ENCODE measurements at places on chromosomes 5 and 9.

GRCh38 chr5:147455822-147456450 lies 53.9 kb downstream of the DPYSL3 start:
- H3K4me3 ChIP-seq, result peak overlapping the region; percentile 87
- peak overlapping the region; percentile 92 for H3K27ac ChIP-seq
- DNase-seq, result no peak

DNA sequence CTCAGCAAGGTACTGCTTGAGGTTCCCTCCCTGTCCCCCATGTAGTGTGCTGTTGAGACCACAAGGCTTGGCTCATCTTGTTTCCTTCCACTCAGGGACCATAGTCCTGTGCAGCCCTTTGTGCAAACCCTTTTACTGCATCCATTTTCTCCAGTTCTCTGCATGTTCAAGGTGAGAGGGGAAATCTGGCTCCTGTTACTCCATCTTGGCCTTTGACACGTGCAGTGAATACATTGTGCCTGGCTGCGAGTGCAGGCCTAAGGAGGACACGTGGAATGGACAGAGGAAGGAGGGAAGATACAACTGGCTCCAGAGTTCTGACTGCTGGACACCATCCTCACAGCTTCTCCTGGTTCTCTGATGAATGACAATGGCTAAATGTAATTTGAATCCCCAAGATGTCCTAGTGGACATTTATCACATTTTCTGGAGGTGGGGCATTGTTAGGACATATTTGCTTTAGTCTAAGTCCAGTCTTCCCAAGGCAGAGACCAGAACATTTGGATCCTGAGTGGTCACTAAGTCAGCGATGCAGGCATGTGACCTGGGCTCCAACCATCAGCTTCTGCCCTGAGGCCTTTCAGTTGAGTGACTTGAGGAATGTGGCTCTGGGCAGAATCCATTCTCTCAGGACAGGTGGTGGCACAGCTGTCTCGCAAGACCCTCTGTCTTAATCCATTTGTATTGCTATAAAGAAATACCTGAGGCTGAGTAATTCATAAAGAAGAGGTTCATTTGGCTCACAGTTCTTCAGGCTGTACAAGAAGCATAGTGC lies 189.0 kb upstream of the DAP start:
- H3K27ac ChIP-seq, result no peak overlapping the region
- H3K4me3 ChIP-seq, result no peak overlapping the region
- no peaks in the 10 kb centered on the region for H3K4me1 ChIP-seq
- H3K36me3 ChIP-seq, result no peaks in the 10 kb centered on the region
- no peaks in the 10 kb centered on the region for H3K27me3 ChIP-seq

- no peaks in the 10 kb centered on the region for H3K36me3 ChIP-seq
- H3K4me1 ChIP-seq, result no peaks in the 10 kb centered on the region
- no peak for DNase-seq
- H3K27ac ChIP-seq, result no peak overlapping the region
- H3K27me3 ChIP-seq, result no peaks in the 10 kb centered on the region
- H3K4me3 ChIP-seq, result no peak overlapping the region
Measured at GRCh38 chr9:115980502-115980901, 173.1 kb upstream of the PAPPA start.

DNA sequence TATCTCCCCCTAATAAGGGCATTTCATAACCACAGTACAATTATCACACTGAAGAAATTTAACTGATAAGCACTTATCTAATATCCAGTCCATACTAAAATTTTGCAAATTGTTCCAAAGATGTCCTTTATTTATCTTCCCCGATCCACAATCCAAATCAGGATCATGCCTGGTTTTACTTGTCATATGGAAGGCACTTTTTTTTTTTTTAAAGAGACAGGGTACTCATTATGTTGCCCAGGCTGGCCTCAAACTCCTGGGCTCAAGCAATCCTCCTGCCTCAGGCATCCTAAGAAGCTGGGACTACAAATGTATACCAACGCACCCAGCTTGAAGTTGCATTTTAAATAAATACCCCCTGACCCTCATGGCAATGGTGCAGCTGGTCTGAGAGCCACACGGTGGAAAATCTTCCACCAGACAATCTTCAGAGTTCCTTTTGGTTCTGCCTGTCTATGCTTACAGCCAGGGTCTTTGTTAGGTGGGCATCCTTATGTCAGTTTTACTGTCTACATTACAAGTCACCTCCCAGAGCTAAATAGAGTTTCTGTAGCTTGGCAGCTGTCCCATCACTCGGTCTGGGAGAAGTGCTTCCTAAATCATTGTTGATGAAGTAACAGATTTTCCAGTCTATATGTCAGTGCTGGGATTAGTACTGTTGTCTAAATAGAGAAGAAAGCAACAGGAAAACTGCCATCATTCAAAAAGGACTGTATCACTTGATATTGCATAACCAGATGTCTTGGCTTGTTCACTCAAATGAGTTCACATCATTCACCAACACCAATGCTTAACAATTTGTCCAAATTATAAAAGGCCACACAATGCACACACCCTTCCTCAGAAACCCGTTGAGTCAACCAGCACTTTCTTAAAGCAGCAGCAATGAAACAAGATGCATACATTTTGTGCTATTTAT lies 26.4 kb downstream of the PTPN3 start:
- peak overlapping the region; percentile 84 for H3K27ac ChIP-seq
- no peak for DNase-seq

GRCh38 chr9:76004526-76004925 lies 114.1 kb downstream of the PCSK5 start:
- H3K36me3 ChIP-seq, result no peaks in the 10 kb centered on the region
- H3K4me1 ChIP-seq, result peaks cover 4% of the 10 kb centered on the region
- no peak overlapping the region for H3K4me3 ChIP-seq
- H3K27ac ChIP-seq, result no peak overlapping the region

GRCh38 chr9:1948541-1948940 lies 66.6 kb upstream of the SMARCA2 start:
- H3K4me3 ChIP-seq, result no peak overlapping the region
- DNase-seq, result no peak
- H3K27ac ChIP-seq, result no peak overlapping the region
- no peaks in the 10 kb centered on the region for H3K4me1 ChIP-seq

DNA sequence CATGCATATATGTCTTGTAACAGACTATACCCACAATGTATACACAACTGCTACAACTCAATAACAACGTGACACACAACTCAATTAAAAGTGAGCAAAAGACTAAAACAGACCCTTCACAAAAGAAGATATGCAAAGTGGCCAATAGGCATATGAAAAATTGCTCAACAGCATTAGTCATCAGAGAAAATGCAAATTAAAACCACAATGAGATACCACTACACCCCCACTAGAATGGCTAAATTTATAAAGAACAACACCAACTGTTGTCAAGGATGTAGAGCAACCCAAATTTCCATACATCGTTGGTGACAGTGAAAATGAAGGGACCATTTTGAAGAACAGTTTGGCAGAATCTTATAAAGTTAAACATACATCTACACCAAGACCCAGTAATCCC lies 38.9 kb downstream of the GABRB2 start:
- no peaks in the 10 kb centered on the region for H3K4me1 ChIP-seq
- H3K4me3 ChIP-seq, result no peak overlapping the region
- DNase-seq, result no peak
- H3K27me3 ChIP-seq, result no peaks in the 10 kb centered on the region
- no peak overlapping the region for H3K27ac ChIP-seq

- H3K27me3 ChIP-seq, result no peaks in the 10 kb centered on the region
- no peaks in the 10 kb centered on the region for H3K4me1 ChIP-seq
- H3K36me3 ChIP-seq, result no peaks in the 10 kb centered on the region
- DNase-seq, result no peak
- H3K4me3 ChIP-seq, result no peak overlapping the region
Measured at GRCh38 chr9:88725300-88726019, 190.5 kb downstream of the NXNL2 start.

- H3K27me3 ChIP-seq, result no peaks in the 10 kb centered on the region
- no peak overlapping the region for H3K27ac ChIP-seq
- H3K36me3 ChIP-seq, result peaks cover 79% of the 10 kb centered on the region
- no peak overlapping the region for H3K4me3 ChIP-seq
- DNase-seq, result no peak
Measured at GRCh38 chr9:132287256-132287760, 67.5 kb downstream of the SETX start.

DNA sequence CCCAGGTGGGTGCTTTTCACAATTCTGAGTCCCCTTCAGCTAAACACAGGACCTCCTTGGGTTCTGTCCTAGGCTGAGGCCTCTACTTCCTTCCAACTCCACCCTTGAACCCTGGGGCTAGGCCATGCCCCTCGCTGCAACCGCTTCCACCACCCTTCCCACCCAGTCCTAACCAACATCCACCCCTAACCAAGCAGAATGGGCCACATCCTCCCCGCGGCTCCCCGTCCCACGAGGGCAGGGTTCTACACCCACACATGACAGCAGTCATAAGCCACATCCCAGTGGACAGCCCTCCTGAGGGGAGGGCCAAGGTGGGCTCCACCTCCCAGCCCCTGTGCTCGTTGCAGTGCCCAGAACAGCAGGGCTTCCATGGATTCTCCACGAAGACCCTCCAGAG lies 65.8 kb downstream of the SHB start:
- no peak overlapping the region for H3K4me3 ChIP-seq
- H3K36me3 ChIP-seq, result no peaks in the 10 kb centered on the region
- H3K27ac ChIP-seq, result no peak overlapping the region
- no peaks in the 10 kb centered on the region for H3K27me3 ChIP-seq

GRCh38 chr9:26210338-26210851 lies 532.2 kb upstream of the TUSC1 start:
- no peak overlapping the region for H3K27ac ChIP-seq
- H3K4me1 ChIP-seq, result no peaks in the 10 kb centered on the region
- no peaks in the 10 kb centered on the region for H3K36me3 ChIP-seq

GRCh38 chr9:116855881-116856662 lies 169.0 kb downstream of the TRIM32 start:
- no peak overlapping the region for H3K27ac ChIP-seq
- no peaks in the 10 kb centered on the region for H3K4me1 ChIP-seq
- no peak for DNase-seq
- H3K36me3 ChIP-seq, result no peaks in the 10 kb centered on the region
- H3K27me3 ChIP-seq, result no peaks in the 10 kb centered on the region

DNA sequence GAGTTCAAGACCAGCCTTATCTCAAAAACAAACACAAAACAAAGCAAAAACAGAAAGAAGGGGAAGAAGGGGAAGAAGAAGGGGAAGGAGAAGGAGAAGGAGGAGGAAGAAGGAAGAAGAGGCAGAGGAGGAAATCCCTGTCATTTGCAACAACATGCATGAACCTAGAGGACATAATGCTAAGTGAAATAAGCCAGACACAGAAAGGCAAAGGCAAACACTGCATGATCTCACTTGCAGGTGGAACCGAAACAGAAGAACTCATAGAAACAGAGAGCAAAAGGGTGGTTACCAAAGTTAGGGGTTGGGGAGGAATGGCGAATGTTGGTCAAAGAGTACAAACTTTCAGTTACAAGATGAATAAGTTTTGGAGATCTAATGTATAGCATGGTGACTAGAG lies 135.4 kb downstream of the UGCG start:
- no peak overlapping the region for H3K27ac ChIP-seq
- no peak overlapping the region for H3K4me3 ChIP-seq
- no peaks in the 10 kb centered on the region for H3K27me3 ChIP-seq
- H3K36me3 ChIP-seq, result no peaks in the 10 kb centered on the region
- DNase-seq, result no peak

GRCh38 chr5:61289241-61289640 lies 42.8 kb upstream of the ZSWIM6 start:
- DNase-seq, result no peak
- H3K27ac ChIP-seq, result no peak overlapping the region
- no peak overlapping the region for H3K4me3 ChIP-seq
- H3K36me3 ChIP-seq, result no peaks in the 10 kb centered on the region
- no peaks in the 10 kb centered on the region for H3K4me1 ChIP-seq

GRCh38 chr5:74977471-74977870 lies 74.9 kb downstream of the GCNT4 start:
- no peaks in the 10 kb centered on the region for H3K4me1 ChIP-seq
- H3K27me3 ChIP-seq, result no peaks in the 10 kb centered on the region
- H3K36me3 ChIP-seq, result no peaks in the 10 kb centered on the region
- no peak for DNase-seq
- no peak overlapping the region for H3K4me3 ChIP-seq

DNA sequence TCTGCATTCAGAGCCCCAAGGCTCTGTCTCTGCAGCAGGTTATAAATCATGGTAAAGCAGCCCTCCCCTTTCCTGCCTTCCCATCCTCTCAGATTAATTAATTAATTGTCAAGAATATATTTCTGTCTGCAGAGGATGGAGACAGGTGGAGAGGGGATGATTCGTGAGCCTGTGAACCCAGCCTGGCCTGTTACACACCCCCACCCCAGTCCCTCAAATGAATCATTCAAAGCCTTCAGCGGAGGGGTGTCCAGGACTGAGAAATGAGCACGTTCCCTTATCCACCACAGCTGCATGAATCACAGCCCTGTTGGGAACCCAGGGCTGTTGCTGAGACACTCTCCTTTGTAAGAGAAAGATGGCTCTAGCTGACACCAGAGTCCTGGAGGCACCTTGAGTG lies 56.0 kb downstream of the NIPAL4 start:
- DNase-seq, result no peak
- peak overlapping the region; percentile 62 for H3K27ac ChIP-seq
- H3K4me1 ChIP-seq, result peaks cover 14% of the 10 kb centered on the region
- H3K27me3 ChIP-seq, result no peaks in the 10 kb centered on the region
- H3K4me3 ChIP-seq, result no peak overlapping the region

- no peaks in the 10 kb centered on the region for H3K36me3 ChIP-seq
- H3K27me3 ChIP-seq, result no peaks in the 10 kb centered on the region
- H3K27ac ChIP-seq, result no peak overlapping the region
- H3K4me3 ChIP-seq, result no peak overlapping the region
- peaks cover 6% of the 10 kb centered on the region for H3K4me1 ChIP-seq
Measured at GRCh38 chr9:126587187-126588185, 26.2 kb upstream of the LMX1B start.

DNA sequence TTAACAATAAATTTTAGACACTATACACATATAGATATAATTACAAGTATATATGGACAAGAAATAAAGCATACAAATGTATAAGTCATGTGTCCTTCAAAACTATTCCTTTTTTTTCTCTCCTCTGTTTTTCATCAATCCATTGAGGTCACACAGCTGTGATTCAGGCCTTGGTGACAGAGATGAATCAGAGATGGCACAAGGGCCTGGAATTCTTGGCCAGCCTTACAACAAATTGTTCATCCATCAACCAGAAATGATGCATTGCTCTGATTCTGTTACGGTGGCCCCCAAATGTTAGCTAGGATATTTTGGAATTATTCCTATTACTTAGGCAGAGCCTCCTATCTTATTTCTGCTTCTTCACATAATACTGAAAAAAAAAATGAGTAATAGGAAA lies 108.7 kb upstream of the MPDZ start:
- peak overlapping the region; percentile 38 for H3K27ac ChIP-seq
- peak; percentile 72 for DNase-seq
- H3K27me3 ChIP-seq, result no peaks in the 10 kb centered on the region
- peaks cover 5% of the 10 kb centered on the region for H3K4me1 ChIP-seq
- no peaks in the 10 kb centered on the region for H3K36me3 ChIP-seq
- no peak overlapping the region for H3K4me3 ChIP-seq

GRCh38 chr5:139745800-139746690 lies 49.6 kb upstream of the PSD2 start:
- peak overlapping the region; percentile 75 for H3K27ac ChIP-seq
- peaks cover 32% of the 10 kb centered on the region for H3K4me1 ChIP-seq
- no peak for DNase-seq
- H3K27me3 ChIP-seq, result no peaks in the 10 kb centered on the region

- no peaks in the 10 kb centered on the region for H3K27me3 ChIP-seq
- no peak overlapping the region for H3K4me3 ChIP-seq
- no peak overlapping the region for H3K27ac ChIP-seq
- no peaks in the 10 kb centered on the region for H3K4me1 ChIP-seq
Measured at GRCh38 chr5:139774980-139775661, 20.5 kb upstream of the PSD2 start.

- no peak overlapping the region for H3K27ac ChIP-seq
- H3K27me3 ChIP-seq, result no peaks in the 10 kb centered on the region
- H3K4me1 ChIP-seq, result peaks cover 5% of the 10 kb centered on the region
- H3K4me3 ChIP-seq, result no peak overlapping the region
- no peaks in the 10 kb centered on the region for H3K36me3 ChIP-seq
Measured at GRCh38 chr5:170639221-170639925, 135.6 kb downstream of the KCNIP1 start.

Data from ascending aorta (tissue), 2 donors.